ENCODE measurements at places on chromosomes 4 and X.
A peak's percentile ranks its signal among the peaks of the same experiment; 100 is the strongest.

- DNase-seq, result no peak
Measured at GRCh38 chr4:151043803-151044515, 28.9 kb upstream of the LRBA start.

GRCh38 chrX:24372021-24372763, 11.8 kb downstream of the SUPT20HL1 start:
- no peak for DNase-seq

DNA sequence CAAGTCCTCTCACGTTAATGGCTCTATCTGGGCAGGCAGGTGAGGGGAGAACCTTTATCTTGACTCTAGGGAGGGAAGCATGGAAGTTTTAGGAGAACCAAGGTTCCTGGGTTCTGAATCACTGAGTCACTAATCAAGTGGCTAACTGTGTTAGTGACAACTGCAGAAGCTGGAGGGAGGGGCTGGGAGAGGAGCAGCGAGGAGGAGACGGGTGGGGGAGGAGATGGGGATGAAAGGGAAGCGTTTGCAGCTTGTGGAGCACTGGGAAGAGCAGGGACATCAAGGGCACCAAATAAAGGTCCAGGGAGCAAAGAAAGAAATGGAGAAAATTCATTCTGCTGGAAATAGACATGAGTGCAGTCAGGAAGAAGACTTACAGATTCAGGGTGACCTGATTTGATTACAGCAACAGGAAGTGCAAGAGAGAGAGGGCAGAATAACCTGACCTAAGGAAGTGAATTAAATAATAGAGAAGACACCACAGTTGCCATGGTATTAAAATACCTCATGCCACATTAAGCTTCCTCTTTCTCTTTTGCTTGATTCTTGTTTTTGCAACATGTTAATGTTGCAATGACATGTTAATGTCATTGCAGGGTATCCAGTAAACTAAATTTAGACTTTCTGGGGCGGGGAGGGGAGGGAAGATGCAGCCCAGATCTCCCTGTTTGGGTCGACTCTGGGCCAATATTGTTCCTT, 4.5 kb upstream of the SETD7 start:
- no peak for DNase-seq

- DNase-seq, result peak; percentile 45
Measured at GRCh38 chr4:8053688-8054449, 104.7 kb downstream of the ABLIM2 start.

GRCh38 chr4:94519925-94520789, 68.4 kb downstream of the PDLIM5 start:
- DNase-seq, result no peak

Measured in osteoblast (primary cell).